ENCODE measurements at places on chromosomes 7 and 10. TPM values are rescaled to one million over a fixed set of nuclear protein-coding genes. Genes with fewer than 3 reads are reported as not detected.

VWA2 gene
- 0.60 TPM for total RNA-seq

- DNase-seq: no peak
Measured at GRCh38 chr7:109062798-109063197, 493.1 kb downstream of the DNAJB9 start.

GRCh38 chr10:85764108-85764507 lies 602.5 kb downstream of the GRID1 start:
- no peak for DNase-seq

- peak; percentile 34 for DNase-seq
Measured at GRCh38 chr7:28957064-28957750, 923 bp downstream of the TRIL start.

DNA sequence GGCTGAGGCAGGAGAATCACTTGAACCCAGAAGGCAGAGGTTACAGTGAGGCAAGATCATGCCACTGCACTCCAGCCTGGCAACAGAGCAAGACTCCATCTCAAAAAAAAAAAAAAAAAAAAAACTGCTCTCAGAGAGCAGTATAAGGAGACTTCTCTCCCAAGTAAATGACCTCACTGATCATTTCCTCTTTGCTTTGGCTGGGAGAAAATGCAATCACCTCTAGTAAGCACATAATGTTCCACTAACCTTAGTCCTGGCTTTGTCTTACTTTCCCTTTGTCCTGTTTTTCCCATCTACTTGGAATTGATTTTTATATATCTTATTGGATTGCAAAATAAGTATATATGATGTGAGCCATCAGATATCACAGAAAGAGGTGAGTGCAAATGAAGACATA lies 2.5 kb downstream of the SLC25A13 start:
- no peak for DNase-seq

Measured in foreskin keratinocyte (primary cell).